ENCODE measurements at places on chromosomes 5 and 9.

GRCh38 chr5:172177176-172177575, 10.8 kb downstream of the STK10 start:
- DNase-seq: no peak

GRCh38 chr5:75049456-75050351, 2.7 kb downstream of the GCNT4 start:
- DNase-seq: peak; percentile 65

DNA sequence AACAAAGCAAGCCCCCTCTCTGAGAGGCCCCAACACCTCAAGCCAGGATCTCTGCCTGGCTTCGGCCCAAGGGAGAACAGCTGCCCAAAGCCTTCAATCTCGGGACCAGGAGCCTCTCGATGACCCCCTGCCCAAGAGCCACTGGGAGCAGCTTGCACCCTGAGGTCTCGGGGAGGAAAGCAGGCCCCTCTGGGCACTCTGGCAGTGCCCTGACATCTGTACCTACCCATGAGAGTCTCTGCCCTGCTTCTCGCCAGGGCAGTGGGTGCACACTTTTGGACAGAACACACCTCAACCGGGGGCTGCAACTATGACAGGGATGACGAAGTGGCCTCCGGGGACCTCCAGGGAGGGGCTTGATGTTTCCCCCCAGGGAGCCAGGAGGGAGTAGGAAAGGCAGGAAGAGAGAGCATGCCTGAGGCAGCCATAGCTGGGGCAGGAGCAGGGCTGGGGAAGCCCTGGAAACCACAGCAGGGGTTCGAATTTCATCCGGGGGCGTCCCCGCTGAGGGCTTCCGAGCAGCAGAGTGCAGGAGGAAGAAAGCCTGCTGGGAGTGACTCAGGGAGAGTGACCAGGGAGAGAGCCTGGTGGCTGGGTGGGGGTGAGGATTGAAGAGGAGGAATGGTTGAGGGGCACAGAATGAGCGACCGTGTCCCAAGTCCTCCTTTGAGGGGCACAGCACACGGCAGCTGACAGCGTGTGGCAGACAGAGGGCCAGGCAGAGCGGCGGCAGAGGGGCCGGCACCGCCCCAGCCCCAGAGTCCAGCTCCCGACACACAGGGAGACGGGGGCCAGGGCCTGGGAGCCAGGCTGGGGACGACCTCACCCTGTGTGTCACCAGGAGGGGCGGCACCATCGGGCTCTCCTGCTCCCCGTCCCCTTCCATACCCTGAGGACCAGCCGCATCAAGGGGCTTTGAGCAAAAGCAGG, 1.8 kb downstream of the LPCAT1 start:
- no peak for DNase-seq

DNA sequence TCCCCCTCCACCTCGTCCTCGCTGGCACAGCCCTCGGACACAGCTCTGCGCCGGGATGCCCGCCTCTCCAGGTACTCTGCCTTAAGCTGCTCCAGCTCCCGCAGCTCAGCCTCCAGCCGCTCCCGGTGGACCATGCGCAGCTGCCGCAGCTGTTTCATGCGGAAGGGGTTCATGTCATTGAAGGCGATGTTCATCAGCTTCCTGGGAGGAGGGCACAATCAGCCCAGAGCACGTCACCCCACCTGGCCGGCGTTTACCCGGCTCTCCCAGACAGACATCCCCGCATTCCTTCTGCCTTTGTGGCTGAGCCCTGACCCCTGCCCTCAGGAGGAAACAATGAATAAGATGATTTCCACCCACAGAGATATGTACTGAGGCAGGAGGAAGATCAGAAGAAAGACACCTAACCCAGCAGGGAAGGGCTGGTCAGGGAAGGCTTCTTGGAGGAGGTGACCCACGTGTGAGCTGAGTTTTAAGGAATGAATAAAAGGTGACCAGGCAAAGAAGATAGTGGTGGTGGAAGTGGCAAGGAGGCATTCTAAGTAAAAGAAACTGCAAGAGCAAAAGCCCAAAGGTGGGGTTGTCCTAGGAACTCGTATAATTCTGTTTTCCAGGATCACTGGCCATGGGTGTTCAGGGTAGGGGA, 7.1 kb upstream of the CORO2A start:
- DNase-seq: no peak

GRCh38 chr9:17476401-17476800, 102.5 kb upstream of the SH3GL2 start:
- DNase-seq: no peak

- DNase-seq: no peak
These were observed 255.5 kb downstream of the CAAP1 start for GRCh38 chr9:26637101-26637500.

- DNase-seq: peak; percentile 29
These were observed 21.3 kb upstream of the ZNF782 start for GRCh38 chr9:96875461-96876142.

DNA sequence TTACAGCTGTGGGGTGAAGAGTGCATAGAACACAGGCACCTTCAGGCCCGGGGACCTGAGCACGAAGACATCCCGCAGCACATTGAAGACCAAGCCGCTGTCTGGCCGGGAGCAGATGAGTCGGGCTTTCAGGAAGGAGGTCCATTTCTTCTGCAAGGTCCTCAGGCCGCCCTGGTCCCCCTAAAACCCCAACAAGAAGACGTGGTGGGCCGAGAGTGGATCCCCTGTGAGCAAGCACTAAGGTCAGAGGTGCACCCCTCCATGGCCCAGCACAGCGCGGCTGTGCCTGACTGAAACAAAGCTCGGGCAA, 70.5 kb downstream of the SECISBP2 start:
- DNase-seq: no peak

Data from stimulated activated CD4-positive, alpha-beta T cell treated with anti-CD3 and anti-CD28 coated beads, Interleukin-4, amount 100 ng/mL, for 4 hours (primary cell).